ENCODE measurements at places on chromosomes 2 and 18.
A peak's percentile ranks its signal among the peaks of the same experiment; 100 is the strongest.

- no peaks in the 10 kb centered on the region for H3K27me3 ChIP-seq
- no peaks in the 10 kb centered on the region for H3K36me3 ChIP-seq
Measured at GRCh38 chr2:97742381-97742847, 29.0 kb downstream of the ZAP70 start.

GRCh38 chr2:91477731-91478672 is 2786.5 kb downstream of the RPIA start:
- H3K27me3 ChIP-seq, result peaks cover 11% of the 10 kb centered on the region
- no peaks in the 10 kb centered on the region for H3K36me3 ChIP-seq
- no peak for DNase-seq
- H3K4me3 ChIP-seq, result peak overlapping the region; percentile 16
- no peaks in the 10 kb centered on the region for H3K4me1 ChIP-seq

DNA sequence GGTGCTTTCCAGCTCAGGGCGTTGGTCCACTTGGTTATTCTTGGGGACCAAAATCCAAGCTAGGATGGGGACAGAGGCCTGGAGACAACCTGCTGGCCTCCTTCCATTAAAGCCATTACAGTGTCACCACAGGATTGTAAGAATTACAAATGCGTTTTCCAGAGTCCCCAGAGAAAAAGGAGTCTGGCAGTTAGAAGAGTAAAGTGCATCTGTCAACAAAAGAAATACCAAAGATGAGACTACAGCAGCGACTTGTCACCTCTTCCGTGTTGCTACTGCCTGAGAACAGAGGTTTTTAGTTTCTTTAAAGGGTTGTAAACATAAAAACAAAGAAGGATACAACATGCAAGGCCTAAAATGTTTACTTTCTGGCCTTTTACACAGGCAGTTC is 235.7 kb downstream of the AGAP1 start:
- no peaks in the 10 kb centered on the region for H3K27me3 ChIP-seq
- DNase-seq, result no peak
- no peaks in the 10 kb centered on the region for H3K4me1 ChIP-seq
- no peak overlapping the region for H3K27ac ChIP-seq

DNA sequence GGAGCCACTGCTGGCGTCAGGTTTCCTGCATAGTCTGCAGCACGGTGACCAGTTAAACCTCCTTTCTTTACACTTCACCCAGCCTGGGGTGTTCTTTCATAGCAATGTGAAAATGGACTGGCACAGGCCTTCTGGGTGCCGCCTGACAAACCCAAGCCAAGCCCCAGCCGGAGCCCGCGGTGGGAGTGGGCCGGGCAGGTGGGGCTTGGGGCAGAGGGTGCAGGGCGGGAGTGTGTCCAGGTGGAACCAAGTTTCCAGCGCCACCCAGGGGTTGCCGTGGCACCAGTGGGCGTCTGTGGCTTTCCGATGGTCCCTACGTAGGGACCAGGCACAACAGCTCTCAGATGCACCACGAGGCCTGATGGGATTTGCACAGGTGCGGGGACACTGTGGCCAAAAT is 75.8 kb downstream of the RTP5 start:
- no peak overlapping the region for H3K27ac ChIP-seq
- H3K4me1 ChIP-seq, result no peaks in the 10 kb centered on the region
- no peak overlapping the region for H3K4me3 ChIP-seq
- no peak for DNase-seq
- H3K36me3 ChIP-seq, result no peaks in the 10 kb centered on the region

DNA sequence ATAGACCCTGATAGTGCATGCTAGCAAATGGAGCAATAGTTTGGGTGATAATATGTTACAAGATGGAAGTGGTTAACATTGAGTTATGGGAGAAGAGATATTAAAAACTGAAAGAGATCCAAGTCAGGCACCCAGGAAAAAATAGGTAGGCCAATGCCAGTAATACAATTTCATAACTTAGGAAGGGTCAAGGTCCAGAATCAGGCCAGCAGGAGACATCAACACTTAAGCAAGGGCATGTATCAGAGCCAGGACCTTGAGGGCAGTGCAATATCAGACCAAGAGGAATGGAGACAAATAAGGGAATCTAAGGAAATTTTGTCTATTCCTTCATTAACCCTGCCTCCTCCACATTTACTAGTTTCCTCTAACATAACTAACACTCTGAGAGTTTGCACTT is 124.1 kb upstream of the NYAP2 start:
- no peak for DNase-seq
- peaks cover 11% of the 10 kb centered on the region for H3K4me1 ChIP-seq
- H3K4me3 ChIP-seq, result no peak overlapping the region

DNA sequence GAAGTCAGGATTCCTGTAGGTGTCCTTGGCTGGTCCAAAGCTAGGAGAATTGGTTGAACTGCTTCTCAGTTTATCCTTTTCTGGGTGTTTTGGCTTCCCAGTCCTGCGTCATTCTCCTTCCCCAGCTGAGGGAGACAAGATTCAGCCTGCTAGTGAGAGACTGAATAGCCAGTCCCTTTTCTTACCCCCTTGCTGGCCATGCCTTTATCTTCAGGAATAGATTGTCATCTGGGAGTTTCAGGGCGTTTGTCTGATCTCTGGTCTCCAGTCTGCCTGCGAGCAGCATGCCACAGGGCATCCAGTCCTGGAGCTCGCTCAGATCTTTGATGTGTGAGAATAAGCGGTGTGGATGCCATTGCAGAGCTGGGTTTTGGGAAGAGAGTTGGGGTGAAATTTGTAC is 5.8 kb downstream of the MYO1B start:
- H3K27ac ChIP-seq, result no peak overlapping the region
- H3K27me3 ChIP-seq, result no peaks in the 10 kb centered on the region
- H3K4me1 ChIP-seq, result peaks cover 28% of the 10 kb centered on the region
- DNase-seq, result no peak

GRCh38 chr2:216287251-216287650 is 85.0 kb downstream of the MARCHF4 start:
- DNase-seq, result no peak
- peaks cover 28% of the 10 kb centered on the region for H3K27me3 ChIP-seq
- H3K4me3 ChIP-seq, result no peak overlapping the region

All from HCT116 (cell line).